Left renal cortex interstitium (tissue), 4 donors: ENCODE measurements at places on chromosomes 3 and 15. TPM values are rescaled to one million over a fixed set of nuclear protein-coding genes. Genes with fewer than 3 reads are reported as not detected.

CLEC3B gene
- 28.8 TPM for polyA plus RNA-seq

EXOSC7 gene
- 50.5 TPM for polyA plus RNA-seq

SNURF gene
- polyA plus RNA-seq: 5.0 TPM

MORC1 gene
- polyA plus RNA-seq: 0.42 TPM

CDCP1 gene
- polyA plus RNA-seq: 1.1 TPM

PDE12 gene
- 12.9 TPM for polyA plus RNA-seq

CXCR6 gene
- polyA plus RNA-seq: 0.16 TPM

KBTBD13 gene
- polyA plus RNA-seq: 0.04 TPM

NPAP1 gene
- 0.70 TPM for polyA plus RNA-seq

GNAT1 gene
- polyA plus RNA-seq: not detected

CRABP1 gene
- polyA plus RNA-seq: 49.0 TPM

DAZL gene
- not detected for polyA plus RNA-seq

KCNH8 gene
- 1.7 TPM for polyA plus RNA-seq

EPHA3 gene
- polyA plus RNA-seq: 5.2 TPM
